Epithelial cell of proximal tubule (primary cell): ENCODE measurements at places on chromosomes 2 and 18. TPM values are rescaled to one million over a fixed set of nuclear protein-coding genes. Genes with fewer than 3 reads are reported as not detected.
A peak's percentile ranks its signal among the peaks of the same experiment; 100 is the strongest.

Gene SLC19A3
- 0.17 and 0.29 TPM in 2 replicates for total RNA-seq

DNA sequence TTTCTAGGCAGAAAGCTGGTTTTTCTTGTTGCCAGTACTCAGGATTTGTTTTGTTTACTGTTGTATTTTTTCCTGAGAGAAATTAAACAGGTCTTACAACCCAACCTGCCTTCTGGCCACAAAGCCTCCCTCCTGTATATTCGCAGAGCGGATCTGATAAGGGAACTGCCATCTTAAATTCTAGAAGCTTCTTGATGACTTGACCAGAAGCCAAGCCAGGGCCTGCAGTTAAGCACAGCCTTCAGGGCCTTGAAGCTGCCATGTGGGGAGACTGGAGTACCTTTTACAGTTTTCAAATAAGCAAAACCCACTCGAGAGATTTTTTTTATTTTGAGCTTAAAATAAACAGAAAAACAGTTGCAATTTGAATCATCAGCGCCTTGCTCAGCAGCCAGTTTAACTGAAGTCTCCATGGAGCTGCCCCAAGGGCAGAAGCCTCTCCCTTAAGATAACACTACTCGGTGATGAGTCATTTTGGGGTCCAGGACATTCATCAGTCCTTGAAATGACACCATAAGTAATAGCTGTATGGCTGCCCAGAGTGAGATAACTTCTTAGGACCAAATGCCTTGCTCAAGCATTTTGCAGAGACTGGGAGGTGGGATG lies 51.5 kb upstream of the PHLPP1 start:
- no peak for DNase-seq

DNA sequence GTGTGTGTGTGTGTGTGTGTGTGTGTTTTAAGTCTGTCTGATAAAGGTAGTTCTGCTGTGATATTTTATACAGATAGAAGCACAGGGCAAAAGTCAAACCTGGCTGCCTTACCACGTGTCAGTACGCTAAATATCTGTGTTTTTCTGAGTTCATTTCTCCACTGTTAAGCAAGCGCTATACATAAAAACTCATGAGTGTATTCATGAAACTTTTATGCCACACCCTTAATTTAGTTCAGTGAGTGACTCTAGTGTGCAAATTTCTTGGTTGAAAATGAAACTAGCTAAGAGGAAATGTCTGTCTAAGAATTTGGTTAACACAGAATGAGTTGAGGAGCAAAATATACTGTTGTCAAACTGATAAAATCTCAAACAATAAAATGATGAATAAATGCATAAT lies 11.2 kb downstream of the CASP10 start:
- DNase-seq: no peak

DNA sequence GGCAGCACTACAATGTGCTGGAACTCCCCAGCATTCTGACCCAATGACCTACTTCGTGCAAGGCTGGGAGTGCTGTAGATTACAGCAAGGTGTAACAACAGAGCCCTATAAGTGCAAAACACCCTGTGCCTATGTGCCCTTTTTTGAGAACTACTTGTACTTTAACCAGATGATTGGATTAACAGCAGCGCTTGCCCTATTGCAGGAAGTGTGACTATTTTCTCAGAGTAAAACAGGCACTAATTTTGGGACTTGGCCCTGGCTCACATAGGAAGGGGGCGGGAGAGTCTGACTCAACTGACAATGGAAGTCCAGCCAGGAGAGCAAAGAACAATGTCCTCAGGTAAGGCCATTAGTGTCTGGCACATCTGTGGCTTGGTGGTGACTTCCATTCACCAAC lies 35.6 kb upstream of the RNF125 start:
- DNase-seq: no peak

- no peak for DNase-seq
Observed at GRCh38 chr2:33929467-33929866, 330.4 kb upstream of the FAM98A start.

GRCh38 chr18:39460136-39460535 lies 1894.5 kb upstream of the CELF4 start:
- no peak for DNase-seq

GRCh38 chr18:70425236-70425635 lies 136.4 kb downstream of the SOCS6 start:
- no peak for DNase-seq

GRCh38 chr2:169107645-169108044 lies 38.3 kb downstream of the DHRS9 start:
- DNase-seq: no peak

Gene RPIA
- 6.7 and 8.0 TPM in 2 replicates for total RNA-seq

DNA sequence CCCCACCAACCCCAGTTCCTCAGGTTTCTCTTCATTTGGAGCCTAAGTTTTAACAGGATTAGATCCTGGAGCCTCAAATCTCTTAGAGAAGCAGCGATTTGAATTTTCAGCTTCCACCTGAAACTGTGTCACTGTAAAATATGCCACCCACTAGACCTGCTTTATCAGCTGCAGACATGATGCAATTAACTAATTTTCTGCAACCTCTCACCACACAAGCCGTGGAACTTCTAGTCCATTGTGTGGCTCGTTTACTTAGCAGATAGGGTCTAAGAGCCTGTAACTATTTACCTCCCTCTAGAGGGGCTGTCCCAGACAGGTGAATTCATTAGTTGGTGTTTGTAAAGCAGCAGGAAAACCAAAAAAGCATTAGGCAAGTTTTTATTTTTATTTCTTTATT lies 31.6 kb upstream of the FZD5 start:
- no peak for DNase-seq

Gene HOXD8
- total RNA-seq: 18.0 and 26.5 TPM in 2 replicates

Gene C2orf92
- total RNA-seq: 1.2 and 1.3 TPM in 2 replicates

Gene TBR1
- not detected in 2 replicates for total RNA-seq

DNA sequence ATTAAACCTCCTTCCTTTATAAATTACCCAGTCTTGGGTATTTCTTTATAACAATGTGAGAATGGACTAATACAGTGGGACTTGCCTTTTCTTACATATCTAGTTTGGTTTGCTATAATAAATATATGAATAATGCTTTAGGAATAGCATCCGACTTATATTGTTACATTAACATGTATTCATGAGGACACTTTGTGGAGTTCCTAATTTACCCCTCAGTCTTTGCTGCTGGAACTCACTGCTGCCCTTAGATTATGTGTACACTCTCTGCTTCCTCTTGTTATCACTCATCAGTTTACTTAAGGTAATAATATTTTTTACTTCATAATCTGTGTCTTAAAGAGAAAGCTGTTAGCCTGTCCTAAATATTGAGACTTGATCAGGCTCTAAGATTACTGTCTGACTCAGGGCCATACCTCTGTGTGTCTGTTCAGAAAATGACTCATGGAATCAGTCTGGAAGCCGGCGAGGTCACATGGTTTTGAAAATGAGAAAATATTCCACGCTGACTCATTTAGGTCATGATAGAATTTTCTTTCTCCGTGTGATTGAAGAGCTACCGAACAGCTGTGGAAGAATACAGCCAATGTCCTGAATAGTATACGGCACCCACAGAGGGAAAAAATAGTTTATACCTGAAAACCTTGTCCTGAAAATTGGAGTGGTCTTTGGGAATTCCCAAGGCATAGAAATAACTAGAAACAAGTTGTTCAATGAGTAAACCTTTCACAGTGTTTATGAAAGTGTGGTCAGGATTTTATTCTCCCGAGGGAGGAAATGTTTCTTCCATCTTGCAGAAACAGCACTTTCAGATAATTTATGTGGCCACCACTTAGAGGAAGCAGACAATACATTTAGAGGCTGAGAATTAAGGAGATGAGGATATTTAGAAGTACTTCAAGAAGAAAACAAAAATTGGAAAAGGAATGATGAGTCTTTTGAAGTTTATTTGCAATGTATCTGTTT lies 156.4 kb downstream of the DSEL start:
- DNase-seq: peak; percentile 74

GRCh38 chr2:239599299-239599698 lies 198.5 kb upstream of the HDAC4 start:
- DNase-seq: no peak

DNA sequence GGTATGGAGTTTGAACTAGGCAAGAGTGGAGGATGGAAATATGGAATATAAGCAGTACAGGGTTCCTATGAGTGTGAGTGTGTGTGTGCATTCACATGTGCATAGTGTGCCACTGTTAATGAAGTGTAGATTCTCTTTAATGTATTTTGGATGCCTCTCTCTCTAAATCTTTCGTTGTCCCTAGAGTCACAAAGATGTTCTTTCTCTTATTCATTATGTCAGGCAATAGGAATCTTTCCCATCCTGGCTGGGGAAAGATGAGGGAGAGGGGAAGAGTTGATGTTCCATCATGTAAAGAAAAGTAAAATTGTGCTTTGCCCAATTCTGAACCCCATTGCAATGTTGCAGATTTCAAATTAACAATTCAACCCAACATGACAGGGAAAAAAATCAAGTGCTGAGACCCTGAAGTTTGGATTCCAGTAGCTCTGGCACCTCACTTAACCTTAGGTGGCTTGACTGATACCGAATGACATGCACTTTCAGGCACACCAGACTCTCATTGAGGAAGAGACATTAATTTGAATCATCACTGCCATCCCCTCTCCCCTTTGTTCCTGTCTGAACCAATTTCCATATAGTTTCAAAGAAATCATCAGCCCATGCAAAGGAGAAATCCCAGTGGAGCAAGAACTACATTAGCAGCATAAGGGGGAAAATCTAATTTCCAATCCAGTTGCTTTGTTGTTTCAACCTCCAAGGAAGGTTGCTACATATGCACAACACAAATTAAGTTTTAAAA lies 28.0 kb downstream of the KLF7 start:
- no peak for DNase-seq

Gene FEV
- total RNA-seq: not detected in 2 replicates

DNA sequence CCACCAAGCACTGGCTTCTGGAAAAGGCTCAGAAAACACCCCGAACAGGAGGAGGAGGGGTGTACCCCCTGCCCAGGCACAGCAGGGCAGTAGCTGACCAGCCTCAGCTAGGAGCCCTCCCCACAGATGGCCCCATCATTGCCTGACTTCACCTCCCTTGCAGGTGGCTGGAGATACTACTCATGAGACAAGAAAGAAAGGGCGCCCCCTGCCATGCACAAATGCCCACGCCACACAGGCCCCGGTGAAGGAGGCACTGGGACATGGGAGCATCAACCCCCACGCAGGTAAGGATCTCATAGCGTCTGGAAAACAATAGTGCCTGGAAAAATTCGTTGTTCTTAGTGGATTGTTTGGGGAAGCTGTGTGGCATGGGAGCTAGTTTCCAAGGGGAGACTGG lies 240.6 kb downstream of the TFCP2L1 start:
- no peak for DNase-seq

- no peak for DNase-seq
Observed at GRCh38 chr2:116733699-116734098, 1080.8 kb upstream of the DDX18 start.

Gene MPHOSPH10
- total RNA-seq: 20.5 and 23.4 TPM in 2 replicates

- DNase-seq: peak; percentile 10
Observed at GRCh38 chr18:11905613-11906012, 2.5 kb downstream of the MPPE1 start.

Gene UGT1A8
- not detected in 2 replicates for total RNA-seq

DNA sequence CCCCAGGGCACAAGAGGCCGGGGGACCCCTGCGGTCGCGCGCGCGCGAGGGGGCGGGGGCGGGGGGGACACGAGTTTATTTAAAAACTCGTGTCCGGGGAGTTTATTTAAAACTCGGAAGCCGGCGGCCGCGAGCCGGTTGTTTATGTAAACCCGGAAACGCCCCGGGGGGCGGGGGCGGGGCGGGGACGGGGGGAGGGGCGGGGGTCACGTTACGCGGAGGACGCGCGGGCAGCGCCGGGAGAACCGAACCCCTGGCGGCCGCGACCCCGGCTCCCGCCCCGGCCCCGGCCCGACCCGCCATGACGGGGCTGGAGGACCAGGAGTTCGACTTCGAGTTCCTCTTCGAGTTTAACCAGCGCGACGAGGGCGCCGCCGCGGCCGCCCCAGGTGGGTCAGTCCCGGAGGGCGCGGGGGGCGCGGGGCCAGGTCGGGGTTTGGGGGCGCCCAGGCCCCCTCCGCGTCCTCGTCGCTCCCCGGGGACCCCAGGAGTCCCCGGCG lies 4.4 kb downstream of the NFATC1 start:
- DNase-seq: no peak

GRCh38 chr2:115160531-115161080 lies 718.2 kb downstream of the DPP10 start:
- DNase-seq: no peak
